ENCODE measurements at places on chromosomes 7 and 10.

DNA sequence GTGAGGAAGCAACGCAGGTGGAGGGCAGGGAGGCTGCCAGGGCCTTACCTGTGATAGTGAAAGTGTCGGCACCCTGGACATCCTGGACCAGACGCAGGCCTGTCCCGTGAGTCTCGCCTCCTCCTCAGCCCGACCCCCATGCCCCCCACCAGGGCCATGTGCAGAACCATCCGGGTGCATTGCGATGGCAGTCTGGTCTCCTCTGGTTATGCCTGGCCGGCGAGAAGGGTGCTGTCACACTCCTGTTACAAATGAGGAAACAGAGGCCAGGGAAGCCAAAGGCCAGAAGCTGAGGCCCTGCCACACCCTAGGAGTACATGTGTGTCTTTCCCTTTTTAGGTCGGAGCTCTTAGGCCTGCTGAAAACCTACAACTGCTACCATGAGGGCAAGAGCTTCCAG is 7.2 kb downstream of the DEPP1 start:
- no peak for DNase-seq

- DNase-seq: no peak
These were observed 14.5 kb downstream of the VWC2 start for GRCh38 chr7:49787980-49788379.

GRCh38 chr7:105831302-105831620 is 45.1 kb downstream of the ATXN7L1 start:
- no peak for DNase-seq

- DNase-seq: no peak
These were observed 20.7 kb upstream of the CAV2 start for GRCh38 chr7:116478834-116479233.

GRCh38 chr10:113007821-113008220 is 57.8 kb downstream of the TCF7L2 start:
- DNase-seq: no peak

DNA sequence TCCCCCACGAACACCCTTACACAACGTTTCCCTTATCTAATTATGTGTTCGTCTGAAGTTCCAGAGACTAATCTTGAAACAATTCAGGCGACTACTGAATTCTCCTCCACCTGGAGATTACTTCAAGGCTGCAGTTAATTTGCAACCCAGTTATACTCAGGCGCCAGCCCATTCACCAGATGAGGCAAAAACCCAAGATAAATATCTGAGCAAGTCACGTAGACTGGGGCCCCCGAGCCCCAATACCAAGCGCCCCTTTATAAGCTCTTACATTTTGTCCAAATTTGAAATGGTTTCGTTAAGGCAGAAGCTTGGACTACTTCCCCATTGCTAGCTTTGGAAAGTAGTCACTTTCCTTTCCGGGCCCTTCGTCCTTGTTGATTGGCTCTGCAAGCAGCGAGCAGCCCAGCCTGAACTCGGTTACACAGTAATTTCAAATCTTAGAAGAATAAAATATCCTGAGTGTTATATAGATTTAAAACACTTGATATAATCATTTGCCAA is 1.2 kb downstream of the TPK1 start:
- DNase-seq: no peak

DNA sequence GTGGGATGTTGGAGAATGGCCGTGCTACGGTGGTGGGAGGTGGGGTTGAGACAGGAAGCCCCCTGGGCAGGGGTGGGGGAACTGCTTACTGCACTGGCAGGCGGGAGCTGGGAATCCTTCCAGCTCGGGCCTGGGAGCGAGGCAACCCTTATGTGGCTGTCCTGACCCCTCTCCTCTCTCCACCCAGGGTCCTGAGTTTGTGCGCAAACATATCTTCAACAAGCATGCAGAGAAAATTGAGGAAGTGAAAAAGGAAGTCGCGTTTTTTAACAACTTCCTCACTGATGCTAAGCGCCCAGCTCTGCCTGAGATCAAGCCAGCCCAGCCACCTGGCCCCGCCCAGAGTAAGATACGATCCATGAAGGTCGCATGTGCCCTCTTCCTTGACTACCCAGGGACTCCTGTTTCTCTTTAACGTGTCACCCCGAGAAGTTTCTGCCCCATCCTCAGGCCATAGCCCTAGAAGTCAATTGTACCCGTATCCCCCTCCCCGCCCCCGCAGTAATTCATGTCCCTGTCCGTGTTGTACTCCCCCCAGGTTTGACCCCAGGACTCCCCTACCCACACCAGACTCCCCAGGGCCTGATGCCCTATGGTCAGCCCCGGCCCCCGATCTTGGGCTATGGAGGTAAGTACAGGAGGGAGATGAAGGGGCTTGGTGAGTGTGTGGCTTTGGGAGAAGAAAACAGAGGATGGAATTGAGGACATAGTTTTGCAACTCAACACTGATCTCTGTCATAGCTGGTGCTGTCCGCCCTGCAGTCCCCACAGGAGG is 1.8 kb downstream of the UFSP1 start:
- no peak for DNase-seq

DNA sequence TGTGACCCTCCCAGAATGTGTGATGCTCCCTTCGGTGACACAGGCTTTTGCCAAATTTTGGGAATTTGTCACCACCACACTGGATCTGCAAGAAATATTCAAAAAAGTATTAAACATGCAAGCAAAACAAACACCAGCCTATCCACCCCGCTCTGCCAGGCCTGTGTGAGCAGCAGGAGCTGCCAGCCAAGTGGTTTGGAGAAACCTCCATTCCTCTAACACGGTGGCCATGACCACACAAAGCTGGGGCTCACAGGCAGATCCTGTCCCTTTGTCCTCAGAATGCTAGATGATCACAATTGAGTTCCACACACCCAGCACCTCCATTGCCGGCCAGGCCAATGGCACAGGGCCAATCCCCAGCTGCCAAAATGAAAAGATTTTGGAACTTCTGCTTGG is 261.9 kb upstream of the PPP2R2D start:
- DNase-seq: no peak

- no peak for DNase-seq
These were observed 30.5 kb downstream of the SLC18A2 start for GRCh38 chr10:117271427-117271826.

GRCh38 chr7:120442838-120443237 is 169.9 kb downstream of the KCND2 start:
- DNase-seq: no peak

GRCh38 chr7:116984511-116984910 is 31.2 kb downstream of the ST7 start:
- DNase-seq: no peak

- DNase-seq: no peak
These were observed 6.6 kb downstream of the CREB5 start for GRCh38 chr7:28418966-28419365.

GRCh38 chr7:106345421-106346166 is 60.8 kb upstream of the NAMPT start:
- DNase-seq: no peak

DNA sequence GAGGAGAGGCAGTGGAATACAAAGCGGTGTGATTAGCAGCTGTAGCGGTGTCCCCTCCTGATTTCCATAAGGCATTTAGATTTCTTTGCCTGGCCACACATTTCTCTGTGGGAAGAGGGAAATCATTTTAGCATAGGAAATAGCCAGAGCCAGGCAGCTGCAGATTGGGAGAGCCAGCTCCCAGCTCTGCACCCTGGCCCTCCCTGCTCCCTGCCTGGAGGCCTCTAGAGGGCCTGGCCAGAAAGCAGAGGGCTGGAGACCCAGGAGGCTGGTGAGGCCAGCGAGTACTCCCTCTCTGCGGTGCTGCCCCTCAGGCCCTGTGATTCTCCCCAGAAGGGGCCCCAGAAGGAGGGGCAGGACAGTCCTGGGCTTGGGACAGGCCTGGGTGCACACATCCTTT is 85.7 kb downstream of the C10orf105 start:
- DNase-seq: no peak

GRCh38 chr10:118496525-118496924 is 98.9 kb downstream of the PRLHR start:
- no peak for DNase-seq

- DNase-seq: no peak
These were observed 9.2 kb downstream of the SSC4D start for GRCh38 chr7:76400248-76400647.

DNA sequence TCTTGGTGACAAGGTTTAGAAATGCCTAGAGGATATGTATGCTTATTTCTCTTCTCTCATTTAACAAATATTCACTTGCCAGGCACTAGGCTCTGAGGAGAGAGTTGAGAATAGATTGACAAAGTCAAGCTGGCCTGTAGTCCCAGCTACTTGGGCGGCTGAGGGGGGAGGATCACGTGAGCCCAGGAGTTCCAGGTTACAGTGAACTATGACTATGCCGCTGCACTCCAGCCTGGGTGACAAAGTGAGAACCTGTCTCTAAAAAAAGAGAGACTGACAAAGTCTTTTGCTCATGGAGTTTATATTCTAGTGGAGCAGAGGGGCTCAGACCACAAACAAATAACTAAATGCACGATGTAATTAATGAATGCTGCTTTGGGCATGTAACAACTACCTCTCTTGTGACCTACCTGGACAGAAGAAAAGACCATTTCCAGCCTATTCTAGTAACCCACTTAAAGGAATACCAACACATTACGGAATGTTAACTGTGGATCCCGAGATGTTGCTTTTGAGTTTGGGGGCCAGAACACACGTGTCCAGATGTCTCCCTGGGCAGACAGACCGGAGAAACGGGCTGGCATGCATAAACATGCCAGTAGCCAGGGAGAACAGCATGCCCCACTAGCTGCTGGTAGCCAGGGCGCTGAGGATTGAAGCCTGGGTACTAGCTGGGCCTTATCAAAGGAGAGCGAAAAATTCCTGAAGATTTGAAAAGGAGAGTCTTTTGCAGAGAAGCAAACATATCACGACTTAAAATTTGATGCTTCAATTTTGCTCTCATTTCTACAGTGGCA is 2.6 kb upstream of the BMPR1A start:
- peak; percentile 18 for DNase-seq

GRCh38 chr7:37759526-37759925 is 76.0 kb downstream of the GPR141 start:
- DNase-seq: peak; percentile 97

GRCh38 chr10:33719005-33719703 is 384.7 kb upstream of the NRP1 start:
- no peak for DNase-seq

- DNase-seq: no peak
These were observed 46.4 kb downstream of the CPED1 start for GRCh38 chr7:121034929-121035328.

GRCh38 chr7:67618556-67619162 is 622.0 kb downstream of the TYW1 start:
- no peak for DNase-seq

DNA sequence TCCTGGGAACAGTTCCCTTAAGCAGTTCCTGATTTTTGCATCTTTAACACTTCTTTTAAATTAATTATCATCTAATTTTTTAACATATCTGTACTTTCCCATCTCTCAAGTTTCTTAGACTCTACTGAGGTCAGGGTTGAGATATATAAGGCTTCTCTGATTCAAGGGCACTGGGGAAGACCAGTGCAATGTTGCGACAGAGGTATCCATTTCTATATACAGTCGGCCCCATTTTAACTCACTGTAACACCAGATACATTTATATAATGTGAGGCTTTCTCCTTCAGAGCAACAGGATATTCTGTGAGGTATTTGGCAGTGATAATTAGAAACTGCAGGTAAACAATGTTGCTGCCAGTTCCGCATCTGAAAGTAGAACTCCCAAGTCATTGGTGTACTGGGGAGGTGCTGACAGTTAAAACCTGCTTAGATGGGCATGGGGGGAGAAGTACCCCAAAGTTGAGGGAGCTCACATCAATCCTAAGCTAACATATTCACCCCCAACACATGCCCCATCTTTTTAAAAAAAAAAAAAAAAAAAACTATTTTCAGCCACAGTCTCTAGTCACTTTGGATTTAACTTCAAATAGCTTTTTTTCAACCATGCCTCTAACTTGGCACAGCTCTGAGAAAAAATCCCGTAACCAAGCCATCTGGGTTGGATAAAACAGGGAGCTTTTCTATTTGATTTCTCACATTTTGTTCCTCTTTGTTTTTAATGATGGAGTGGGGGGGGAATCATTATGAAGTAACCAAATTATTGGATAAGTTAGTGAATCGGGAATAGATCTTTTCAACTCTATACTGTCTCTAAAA is 62.9 kb downstream of the REEP3 start:
- no peak for DNase-seq

DNA sequence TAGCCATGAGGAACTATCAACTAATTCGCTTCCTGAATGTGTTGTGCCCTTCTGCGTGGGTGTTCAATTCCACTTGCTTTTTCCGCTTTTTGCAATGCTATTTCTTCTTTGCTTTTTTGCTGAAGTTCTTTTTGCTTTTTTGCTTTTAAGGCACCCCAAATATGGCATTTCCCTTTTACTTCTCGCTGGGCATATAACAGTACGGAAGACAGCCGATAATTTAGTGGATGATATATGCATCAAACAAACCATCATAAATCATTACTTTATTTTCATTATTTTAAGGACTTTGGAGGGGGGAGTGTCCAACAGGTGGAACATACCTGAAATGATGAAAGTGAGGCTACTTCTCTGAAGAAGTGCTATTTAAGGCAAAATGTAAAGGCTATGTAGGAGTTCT is 277.0 kb upstream of the MTPN start:
- no peak for DNase-seq

DNA sequence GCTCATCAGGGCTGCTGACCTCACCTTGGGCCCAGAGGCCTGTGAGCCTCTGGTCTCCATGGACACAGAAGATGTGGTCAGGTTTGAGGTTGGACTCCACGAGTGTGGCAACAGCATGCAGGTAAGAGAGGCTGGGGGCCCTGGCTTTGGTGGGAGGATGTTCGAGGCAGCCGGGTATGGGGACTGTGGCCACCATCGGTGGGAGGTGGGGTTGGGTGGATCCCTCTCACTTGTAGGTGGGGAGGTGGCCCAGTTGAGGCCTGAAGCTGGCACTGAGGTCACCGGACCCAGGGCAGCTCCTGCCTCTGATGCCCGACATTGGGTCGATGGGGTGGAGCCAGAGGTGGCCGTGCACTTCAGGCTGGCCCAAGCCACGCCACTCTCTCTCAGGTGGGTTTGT is 406 bp downstream of the ZP3 start:
- no peak for DNase-seq

DNA sequence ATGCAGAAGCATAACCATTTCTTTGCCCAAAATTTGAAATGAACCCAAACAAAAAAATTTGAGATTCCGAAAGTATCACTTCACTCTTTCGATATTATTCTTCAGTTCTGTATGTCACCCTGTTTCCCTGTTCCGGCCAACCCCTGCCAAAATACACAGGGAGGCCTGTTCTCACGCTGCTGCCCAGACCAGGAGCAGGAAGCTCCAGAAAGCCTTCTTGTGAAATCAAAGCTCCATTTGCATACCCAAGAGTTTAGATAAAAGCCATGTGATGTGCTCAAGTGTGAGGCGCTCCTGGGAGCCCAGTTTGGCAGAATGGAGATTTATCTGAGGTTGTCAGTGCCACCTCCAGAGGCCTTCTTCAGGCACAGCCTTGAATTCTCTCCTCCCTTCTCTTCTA is 236.2 kb downstream of the FGFR2 start:
- DNase-seq: no peak

Data from DMS 273 treated with DMSO at 0.1 percent for 48 hours (cell line).